Aorta (tissue), 5 donors: ENCODE measurements at places on chromosomes 7 and 10. TPM values are rescaled to one million over a fixed set of nuclear protein-coding genes. Genes with fewer than 3 reads are reported as not detected.

The FXYD4 gene
- total RNA-seq = not detected

The GNG11 gene
- total RNA-seq = 9.8 TPM

GRCh38 chr10:124667425-124668345 lies 76.5 kb downstream of the FAM53B start:
- DNase-seq = no peak

DNA sequence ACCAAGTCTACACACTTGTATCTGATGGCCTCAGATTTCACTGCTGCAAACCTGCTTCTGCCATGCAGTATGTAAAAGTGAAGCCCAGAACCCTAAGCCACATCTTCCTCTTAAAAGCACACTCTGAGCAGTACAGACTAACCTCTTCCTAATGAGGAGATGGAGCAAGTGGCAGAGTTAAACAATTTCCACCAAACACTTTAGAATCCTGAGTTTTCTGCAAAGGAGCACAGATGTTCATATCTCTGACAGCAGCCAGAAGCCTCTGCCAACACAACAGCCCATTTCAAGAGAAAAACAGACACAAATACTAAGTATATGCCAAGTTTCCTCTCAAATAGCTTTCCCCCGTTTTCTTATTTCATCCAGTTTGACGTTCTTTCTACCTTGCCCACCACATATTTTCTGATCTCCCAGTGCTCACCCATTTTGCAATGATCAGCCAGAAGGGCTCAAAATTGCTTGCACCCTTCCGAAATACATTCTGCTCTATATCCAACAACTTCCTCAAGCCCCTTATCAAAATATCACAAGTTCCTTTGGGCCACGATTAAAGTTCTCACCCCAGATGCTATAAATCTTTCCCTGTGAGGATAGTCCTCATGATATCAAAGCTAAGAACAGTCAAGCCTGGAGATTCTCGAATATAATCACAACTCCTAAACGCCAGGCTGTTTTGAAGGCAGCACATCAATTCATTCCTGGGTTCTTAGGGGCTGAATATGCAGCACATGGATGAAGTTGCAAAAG lies 27.5 kb downstream of the ELMO1 start:
- no peak for DNase-seq

DNA sequence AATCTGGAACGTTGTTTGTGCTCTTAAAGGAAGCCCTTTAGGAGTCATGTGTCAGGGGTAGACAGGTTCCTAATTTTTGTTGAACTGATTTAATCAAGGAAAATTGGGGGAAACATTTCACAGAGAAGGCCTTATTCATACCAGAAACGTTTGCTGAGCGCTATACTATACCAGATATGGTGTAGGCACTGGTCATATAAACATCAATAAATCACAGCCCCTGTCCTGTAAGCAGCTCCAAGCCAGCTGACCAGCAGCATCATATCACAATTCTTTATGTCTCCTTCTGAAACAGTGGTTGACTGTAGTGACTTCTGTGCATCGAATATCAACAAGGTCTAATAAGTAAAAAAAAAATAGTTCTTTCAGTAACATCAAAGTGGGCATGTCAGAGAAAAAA lies 1.1 kb downstream of the TMEM178B start:
- no peak for DNase-seq

GRCh38 chr7:103637094-103637493 lies 191.1 kb upstream of the SLC26A5 start:
- no peak for DNase-seq

DNA sequence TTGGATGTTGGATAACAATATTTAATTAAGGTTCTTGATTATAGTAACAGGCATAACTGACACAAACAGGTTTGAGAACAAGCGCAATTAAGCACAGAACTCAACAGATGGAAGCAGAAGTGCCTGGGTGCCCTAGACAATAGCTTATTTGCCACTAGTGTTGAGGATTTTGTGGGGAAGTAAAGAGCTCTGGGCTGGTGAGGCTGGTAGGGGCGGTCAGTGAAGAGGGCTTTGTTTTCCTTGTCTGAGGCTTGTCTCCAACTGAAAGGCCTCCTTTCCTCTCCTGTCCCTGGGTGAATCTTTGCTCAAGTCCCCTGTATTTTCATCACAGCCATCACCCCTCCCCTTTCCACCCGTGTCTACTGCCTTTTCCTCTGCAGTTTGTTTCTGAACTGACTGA lies 104.6 kb downstream of the KAT6B start:
- no peak for DNase-seq
